Activated CD4-positive, alpha-beta T cell treated with anti-CD3 and anti-CD28 coated beads, Interleukin-2, Interleukin-6, amounts not matched to agents 100 ng/mL and 50 ng/mL, durations not matched to agents 16 hours and 8 hours (primary cell): ENCODE measurements at places on chromosomes 7 and 10.

- DNase-seq: no peak
Measured at GRCh38 chr7:94425546-94425945, 30.9 kb downstream of the COL1A2 start.

- DNase-seq: no peak
Measured at GRCh38 chr10:73584737-73585136, 6.4 kb downstream of the USP54 start.

GRCh38 chr10:71326464-71326881 is 7.4 kb downstream of the SLC29A3 start:
- no peak for DNase-seq

GRCh38 chr7:22190736-22191135 is 166.2 kb downstream of the RAPGEF5 start:
- no peak for DNase-seq

GRCh38 chr7:132059141-132059540 is 502.7 kb upstream of the PODXL start:
- DNase-seq: no peak

GRCh38 chr10:132806561-132807003 is 20.6 kb upstream of the NKX6-2 start:
- no peak for DNase-seq

DNA sequence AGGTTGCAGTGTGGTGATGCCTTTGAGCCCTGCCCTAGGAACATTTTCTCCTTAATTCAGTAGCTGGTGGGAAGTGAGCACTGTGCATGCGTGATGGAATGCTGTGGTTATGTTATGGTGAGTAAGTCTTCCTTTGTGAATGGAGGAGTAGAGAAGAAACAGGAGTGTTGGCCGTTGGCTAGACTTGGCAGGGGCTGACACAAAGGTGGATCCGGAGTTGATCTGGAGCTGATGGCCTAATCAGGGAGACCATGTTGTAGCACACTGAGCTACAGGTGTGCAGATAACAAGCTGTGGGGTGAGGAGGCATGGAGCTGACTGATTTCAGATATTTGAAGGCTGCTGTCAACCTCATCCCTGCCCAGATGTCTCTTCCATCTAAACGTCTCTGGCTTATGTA is 122.3 kb downstream of the CNNM2 start:
- DNase-seq: no peak

GRCh38 chr10:82236084-82236731 is 361.2 kb downstream of the NRG3 start:
- no peak for DNase-seq

DNA sequence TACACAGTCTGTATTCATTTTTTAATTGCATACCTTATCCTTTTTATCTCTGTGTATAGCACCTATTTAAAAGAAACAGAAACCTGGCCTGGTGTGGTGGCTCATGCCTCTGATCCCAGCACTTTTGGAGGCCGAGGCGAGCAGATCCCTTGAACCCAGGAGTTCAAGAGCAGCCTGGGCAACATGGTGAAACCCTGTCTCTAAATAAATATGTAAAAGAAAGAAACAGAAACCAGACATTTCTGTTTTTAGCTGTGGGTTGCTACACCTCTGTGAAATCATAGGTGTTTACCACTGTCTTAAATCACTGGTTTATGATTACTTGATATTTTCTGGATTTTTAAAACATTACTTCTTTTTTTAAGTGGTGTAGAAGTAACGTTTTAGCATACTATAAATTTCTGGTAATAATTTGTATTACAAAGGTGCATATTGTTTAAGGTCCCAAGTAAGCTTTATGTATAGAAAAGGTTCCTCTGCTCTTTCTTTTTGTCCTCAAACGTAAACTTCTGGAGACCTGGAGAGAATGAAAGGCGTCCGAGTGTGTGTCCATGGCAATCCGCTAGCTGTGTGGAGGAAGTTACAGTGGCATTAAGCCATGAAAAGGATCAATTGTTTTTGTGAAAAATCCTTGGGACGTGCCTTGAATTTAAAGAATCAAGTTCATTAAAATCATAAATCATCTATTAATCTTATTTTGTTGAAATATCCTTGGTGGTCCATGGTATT is 41.1 kb downstream of the PTPRZ1 start:
- no peak for DNase-seq
